Fibroblast of gingiva (primary cell): ENCODE measurements at places on chromosomes 7 and 10.

DNA sequence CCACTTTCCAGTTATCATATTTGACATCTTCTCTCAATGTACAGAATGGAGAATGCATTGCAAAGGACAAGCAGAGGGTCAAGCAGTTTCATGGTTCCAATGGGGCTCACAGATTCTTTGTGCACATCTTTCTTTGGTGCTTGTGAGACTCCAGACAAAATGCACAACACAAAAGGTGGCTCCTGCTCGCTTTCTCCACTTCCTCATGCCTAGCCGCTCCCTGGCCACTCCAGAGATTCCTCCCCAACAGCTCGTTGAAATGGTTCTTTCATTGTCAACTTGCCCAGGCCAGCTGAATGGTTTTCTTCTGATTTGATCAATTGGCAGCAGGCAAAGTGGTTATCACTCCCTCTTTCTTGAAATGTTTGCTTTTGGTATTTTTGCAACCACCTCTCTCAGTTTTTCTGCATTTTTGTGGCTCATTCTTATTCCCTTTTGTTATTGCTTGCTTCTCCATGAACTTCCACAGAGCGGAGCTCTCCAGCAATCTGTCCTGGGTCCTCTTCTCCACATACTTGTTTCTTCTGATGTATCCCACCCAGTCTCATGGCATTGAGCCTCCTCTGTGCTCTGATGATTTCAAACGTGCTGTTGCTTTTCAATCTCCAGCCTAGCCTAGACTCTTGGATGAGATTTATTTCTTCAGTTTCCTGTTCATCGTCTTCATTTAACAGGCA lies 507.8 kb upstream of the MKI67 start:
- DNase-seq = no peak

GRCh38 chr10:89165923-89166322 lies 41.2 kb downstream of the CH25H start:
- DNase-seq = peak; percentile 27

GRCh38 chr7:111026343-111026742 lies 64.6 kb upstream of the LRRN3 start:
- no peak for DNase-seq

DNA sequence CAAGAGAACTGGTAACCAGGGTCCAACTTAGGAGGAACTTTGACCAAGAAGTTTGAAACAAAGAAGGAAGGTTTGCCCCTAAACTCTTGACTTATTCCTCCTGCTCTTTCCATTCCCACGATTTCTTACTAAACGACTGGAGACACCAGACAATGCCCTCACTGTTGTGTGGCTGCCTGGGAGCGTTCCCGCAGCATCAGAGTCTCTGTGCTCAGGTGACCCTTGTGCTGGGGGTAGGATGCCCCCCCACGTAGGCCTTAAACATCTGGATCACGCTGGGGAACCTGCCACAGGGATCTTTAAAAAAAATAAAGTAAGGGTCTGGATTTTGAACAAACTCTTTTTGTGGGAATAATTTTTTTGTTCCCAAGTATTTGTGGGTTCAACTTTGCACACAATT lies 30.1 kb upstream of the CTBP2 start:
- DNase-seq = no peak

DNA sequence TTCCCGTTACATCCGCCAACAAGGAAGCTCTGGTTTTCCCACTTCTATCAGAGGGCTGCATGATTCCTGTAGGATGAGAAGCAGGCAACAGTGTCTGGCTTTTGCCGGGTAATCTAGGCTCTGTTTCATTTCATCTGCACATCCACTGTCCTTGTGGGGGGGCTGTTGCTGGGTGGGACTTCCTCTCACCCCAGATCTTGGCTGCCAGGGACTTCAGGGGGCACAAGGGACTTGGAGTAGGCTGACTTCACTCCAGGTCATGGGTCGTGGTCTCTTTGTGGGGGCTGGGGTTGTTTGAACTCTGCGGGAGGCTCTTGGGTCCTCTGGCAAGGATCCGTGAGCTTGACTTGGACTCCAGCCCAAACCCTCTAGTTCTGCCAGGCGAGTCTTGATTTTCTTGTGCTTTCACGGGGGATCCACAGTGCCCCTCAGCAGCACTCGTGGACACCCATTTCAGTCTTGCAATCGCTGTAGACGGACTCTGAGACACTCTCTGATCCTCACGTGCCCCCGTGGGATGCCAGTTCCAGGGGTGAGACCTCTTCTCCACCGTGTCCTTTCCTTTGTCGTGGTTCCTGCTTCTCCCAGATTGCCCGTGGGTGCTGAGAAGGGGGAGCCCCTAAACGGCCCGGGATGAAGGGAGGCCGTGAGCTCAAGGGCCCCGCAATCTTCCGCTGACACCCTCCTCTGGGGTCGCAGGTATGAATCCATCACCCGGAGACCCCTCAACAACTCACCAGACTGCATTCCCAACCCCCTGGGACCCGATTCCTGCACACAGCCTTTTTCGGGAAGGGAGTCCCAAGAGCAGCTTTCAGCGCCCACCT lies 21.4 kb upstream of the ZNF273 start:
- DNase-seq = no peak

- no peak for DNase-seq
Observed at GRCh38 chr10:133205146-133205545, 24.9 kb upstream of the UTF1 start.

GRCh38 chr7:117600911-117601310 lies 121.1 kb downstream of the CFTR start:
- DNase-seq = no peak

GRCh38 chr10:33556620-33557019 lies 222.2 kb upstream of the NRP1 start:
- no peak for DNase-seq

DNA sequence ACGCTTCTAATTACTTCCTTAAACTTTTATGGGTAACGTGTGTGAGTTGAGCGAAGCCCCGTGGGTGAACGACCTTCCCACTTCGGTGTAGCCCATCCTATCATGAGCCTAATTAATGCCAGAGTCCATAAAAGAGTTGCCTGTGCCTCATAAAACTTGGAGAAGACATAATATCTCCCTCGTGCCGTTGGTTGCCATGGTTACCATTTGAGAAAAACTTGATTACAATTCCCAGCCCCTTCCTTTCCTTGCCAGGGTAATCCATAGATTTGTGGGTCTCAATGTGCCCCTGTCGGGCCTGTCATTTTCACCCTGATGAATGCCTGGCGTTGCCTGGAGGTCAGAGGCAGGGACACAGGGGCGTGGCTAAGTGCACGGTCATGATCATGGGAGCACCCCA lies 127.1 kb downstream of the GLRX3 start:
- DNase-seq = no peak

GRCh38 chr10:50561816-50562215 lies 61.9 kb downstream of the SGMS1 start:
- no peak for DNase-seq

DNA sequence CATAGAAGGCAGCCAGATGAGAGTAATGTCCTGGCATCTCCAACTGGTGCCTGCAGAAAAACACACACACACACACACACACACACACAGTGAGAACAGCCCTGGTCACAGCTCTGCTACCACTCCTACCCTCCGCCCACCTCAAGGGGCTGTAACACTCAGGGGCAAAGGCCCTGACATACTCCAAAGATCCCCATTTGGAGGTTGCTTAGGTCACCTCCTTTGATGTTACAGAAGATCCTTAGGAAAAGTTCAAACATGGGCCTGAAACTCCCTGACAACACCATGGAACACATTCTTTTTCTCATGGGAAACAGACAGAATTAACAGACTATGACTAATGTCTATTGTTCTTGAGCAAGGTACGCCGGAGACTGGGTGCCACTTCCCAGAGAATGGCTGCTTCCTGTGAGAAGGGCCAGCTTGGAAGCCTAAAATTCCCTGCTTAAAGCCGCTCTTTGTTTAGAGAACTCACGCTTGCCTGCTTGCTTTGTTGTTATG lies 27.7 kb downstream of the DENND11 start:
- DNase-seq = no peak

DNA sequence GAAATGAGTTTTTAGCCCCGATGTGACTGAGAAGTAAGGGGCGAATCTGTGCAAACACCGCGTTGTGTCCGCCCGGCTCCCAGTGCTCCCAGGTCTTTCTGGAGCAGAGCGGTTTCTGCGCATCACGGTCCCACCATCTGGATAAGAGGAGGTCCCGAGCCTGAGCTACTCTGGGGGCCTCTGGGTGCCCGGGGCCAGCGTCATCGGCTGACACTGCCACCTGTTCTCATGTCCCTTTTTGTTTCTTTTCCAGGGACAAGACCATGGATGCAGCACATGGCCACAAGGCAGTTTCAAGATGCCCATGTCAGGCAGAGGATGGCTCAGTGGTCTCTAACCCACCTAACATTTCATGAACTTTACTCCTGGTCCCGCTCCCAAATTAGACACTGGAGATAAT lies 24.9 kb downstream of the KLF6 start:
- DNase-seq = no peak

DNA sequence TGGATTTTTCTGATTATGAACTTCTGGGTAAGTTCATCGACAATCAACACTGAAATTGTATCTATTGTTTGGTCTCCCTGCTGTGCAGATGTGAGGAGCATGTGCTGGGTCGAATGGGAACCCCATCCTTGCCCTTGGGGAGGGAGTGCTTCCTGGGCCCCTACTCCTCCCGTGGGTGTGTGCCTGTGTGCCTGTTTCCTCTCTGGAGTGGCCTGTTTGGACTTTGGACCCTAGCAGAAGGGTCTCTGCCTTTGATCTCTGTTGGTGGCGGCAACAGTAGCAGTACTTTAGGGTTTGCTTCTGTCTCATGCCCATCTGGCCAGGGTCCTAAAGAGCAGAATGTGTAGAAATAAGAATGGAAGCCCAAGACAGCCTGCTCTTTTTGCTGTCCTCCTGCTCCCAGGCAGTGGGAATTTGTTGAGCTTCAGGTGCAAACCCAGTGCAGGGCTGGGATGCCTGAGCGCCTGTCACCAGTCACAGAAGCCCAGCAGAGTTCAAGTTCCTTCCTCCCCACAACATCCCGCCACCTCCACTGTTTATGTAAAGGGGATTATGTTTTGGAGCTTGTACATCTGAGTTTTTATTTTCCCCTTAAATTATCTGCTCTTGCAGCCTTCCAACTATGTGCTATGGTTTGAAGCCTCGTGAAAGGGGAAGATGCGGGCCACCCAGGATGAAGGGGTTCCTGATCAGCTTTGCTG lies 1.5 kb upstream of the TACR2 start:
- DNase-seq = no peak

GRCh38 chr7:45506059-45506458 lies 68.1 kb upstream of the ADCY1 start:
- no peak for DNase-seq

DNA sequence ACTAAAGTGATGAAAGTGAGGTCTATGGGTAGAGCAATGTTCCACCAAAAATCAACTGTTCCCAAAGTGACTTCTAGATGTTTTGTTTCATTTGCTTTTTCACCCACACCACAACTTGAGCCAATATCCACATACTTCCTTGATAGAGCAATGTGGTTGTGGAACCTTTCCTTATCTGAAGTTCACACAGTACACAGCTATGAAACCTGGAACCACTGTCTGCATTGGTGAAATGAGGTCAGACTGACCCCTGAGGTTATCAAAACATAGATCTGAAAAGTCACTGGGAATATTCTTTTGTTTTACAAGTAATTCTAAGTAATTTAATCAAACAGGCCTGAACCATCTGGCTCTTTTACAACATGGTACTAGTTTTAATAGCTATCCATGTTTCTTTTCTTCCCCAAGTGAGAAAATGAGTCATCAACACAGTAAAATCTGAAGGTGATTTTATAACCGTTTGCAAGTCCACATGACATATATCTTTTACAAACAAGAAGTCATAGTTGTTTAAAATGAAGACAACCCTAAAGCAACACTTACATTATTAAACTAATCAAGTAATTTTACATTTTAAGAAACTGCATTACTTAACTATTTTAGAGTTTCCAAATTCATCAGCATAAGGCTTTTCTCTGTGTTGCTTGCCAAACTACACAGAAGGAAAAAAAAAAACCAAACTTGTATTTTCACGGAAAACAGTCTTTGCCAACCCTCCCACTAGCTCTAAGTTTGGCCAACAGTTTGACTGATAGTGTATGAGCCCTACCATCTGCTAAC lies 80.3 kb downstream of the LRRC17 start:
- DNase-seq = peak; percentile 95

DNA sequence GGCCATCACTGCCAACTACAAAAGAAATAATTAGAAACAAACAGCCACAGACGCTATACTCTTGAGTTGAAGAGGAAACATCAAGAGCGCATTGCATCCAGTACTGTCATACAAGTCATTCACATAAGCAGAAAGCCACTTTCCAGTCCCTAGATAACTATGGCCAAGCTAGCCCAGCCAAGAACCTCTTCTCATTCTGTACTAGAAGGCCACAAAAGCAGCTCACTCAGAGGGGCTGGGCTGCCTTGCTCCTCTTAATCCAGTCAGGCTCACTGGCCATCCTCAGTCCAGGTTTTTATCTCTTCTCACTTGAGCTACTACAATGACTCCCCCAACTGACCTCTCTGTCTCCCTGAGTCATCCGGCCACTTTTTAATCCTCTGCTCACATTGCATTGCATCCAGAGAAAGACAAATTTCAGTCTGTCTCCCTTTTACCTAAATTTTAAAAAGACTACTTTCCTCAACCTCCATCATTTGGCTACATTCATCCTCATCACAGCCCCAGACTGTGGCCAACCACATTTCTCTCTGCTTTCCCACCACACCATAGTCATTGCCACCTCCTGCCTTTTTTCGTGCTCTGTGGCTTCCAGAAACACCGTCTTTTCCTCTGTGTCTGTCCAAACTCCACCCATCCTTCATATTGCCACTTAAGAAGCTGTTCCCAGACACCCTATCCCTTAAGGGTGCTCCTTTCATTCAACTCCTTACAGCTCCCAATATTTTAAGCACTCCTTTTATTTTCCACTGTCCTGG lies 25.0 kb downstream of the PPP1R3C start:
- no peak for DNase-seq

DNA sequence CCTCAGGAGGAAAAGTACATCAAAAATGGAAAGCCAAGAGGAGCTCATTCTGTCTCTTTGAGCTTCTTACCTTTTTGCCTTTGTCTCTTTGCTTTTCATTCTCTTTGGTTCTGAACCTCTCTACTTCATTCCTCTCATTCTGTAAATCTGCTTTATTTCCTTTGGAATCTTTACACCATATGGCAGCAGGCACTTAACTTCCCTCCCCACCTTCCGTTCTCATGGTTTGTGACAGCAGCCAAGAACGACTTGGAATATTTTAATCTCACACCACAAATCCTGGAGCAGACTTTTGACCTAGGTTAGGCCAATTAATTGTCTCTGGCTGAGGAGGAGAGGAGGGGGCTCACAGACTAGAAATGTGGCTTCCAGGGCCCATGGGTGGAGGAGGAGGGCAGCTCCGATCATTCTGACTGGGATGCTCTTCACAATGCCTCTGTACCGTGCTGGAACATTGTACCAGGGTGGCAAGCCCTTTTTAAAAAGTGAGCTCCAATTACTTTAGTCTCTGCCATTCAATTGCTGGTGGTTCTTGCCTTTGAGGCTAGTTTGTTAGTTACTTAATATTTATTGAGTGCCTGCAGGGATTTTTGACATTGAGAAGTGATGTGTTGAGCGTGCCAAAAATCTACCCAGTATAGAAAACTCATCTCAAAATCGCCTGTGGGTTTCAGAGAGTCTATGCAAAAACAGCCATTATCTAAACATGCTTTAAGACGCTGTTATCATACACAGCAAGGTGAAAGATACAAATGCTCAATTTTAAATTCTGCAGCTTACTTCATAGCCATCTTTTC lies 386.6 kb downstream of the DPP6 start:
- DNase-seq = no peak
